ENCODE measurements at places on chromosomes 12 and 14. TPM values are rescaled to one million over a fixed set of nuclear protein-coding genes. Genes with fewer than 3 reads are reported as not detected.

Gene DBX2
- not detected for total RNA-seq

Gene EPYC
- total RNA-seq: not detected

Gene POTEG
- total RNA-seq: not detected

Gene DEGS2
- total RNA-seq: 19.9 TPM

Gene SOCS4
- total RNA-seq: 10.6 TPM

Gene PPM1H
- total RNA-seq: 0.49 TPM

DNA sequence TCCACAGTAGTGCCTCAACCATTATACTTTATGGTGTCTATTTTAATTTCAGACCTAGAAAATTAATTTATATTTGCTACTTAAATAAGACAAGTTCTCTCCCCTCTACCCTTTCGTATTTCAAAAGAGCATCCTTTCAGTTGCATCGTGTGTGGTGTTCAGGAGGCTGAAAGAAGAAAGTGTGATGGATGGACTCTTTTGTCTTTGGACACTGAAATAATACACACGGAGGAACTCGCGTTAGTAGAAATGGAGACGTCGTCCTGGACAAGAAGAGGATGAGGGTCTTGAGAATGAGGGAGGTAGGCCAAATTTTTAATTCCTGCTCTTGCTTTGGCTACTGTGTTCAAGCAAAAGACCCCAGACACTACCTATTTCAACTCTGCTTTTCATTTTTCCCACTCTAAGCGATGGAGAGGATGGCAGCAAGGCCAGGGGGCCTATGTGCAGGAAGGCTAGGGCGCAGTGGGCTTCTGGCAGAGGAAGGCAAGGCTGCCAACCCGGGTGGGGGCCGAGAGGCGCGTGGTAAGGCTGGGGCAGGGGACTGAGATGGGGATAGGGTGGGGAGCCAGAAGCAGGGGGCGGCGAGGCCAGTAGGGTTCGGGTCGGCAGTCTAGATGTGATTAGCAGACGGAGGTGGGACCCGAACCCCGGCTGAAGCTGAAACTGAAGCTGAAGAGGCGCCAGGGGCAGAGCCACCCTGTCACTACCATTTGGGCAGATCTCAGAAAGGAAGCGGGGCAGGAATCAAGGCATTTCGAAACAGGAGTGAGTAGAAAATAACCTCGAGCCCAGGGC lies 722 bp downstream of the TMED8 start:
- DNase-seq: no peak

DNA sequence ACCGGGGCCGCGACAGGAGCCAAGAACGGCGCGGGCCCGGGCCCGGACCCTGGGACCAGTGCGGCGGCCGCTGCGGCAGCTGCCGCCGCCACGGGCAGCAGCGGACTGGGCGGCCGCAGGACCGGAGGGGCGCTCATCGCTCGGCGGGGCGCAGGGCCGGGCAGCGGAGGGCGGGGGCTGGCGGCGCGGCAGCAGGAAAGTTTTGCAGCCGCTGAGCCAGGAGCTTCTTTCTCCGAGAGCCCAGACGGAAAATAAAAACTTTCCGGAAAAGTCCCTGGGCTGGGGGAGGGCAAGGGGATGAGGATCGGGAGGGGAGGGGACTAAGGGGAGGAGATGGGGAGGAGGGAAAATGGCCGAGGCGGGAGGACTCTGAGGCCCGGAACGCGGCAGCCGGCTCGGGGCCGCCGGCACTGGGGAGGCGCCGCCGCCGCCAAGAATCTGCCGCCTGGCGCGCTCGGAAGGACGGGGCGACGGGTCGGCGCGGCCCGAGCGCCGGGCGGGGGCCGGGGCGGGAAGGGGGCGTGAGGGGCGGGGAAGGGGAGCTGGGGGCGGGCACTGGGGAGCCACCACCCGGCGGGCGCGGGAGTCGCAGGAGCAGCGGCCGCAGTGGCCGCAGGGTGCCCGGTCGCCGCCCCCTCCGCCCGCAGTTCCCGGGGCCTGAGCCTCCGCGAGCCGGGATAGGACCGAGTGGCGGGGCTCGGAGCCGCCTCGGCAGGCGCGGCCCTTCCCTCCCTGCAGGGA lies at the start of gene PRKD1:
Gene PRKD1, minus strand, starts transcription at position 472 of the 741 bp plus-strand sequence.
- no peak for DNase-seq

DNA sequence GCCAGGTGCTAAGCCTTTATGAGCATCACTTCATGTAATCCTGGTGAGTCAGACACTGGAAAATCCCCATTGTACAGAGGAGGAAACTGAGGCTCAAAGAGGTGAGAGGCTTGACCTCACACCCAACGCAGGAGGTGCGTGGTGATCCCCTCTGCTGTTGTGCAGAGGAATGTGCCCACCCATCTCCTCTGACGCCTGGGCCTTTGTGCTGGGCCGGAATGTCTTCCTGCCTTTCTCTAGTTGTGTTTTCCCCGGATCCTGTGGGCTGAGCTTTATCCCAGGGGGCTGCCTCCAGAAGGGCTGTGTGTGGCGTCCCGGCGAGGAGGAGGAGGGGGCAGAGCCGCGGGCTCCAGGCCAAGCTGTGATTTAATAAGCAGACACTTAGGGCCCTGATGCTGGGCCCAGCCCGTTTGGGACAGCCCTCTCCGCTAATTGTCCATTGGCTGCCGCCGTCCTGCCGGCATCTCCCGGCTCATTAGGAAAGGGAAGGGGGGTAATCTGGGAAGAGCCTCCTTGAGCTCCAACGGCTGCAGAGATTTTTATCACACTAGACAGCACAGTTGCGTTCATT lies 653.6 kb downstream of the MED13L start:
- DNase-seq: no peak

- no peak for DNase-seq
Measured at GRCh38 chr12:7171854-7172253, 17.6 kb upstream of the PEX5 start.

GRCh38 chr12:102349079-102349478 lies 131.3 kb downstream of the IGF1 start:
- DNase-seq: no peak

GRCh38 chr12:6953442-6954315 lies 2.5 kb downstream of the PTPN6 start:
- no peak for DNase-seq

GRCh38 chr12:129328235-129328634 lies 475.0 kb downstream of the GLT1D1 start:
- DNase-seq: no peak

DNA sequence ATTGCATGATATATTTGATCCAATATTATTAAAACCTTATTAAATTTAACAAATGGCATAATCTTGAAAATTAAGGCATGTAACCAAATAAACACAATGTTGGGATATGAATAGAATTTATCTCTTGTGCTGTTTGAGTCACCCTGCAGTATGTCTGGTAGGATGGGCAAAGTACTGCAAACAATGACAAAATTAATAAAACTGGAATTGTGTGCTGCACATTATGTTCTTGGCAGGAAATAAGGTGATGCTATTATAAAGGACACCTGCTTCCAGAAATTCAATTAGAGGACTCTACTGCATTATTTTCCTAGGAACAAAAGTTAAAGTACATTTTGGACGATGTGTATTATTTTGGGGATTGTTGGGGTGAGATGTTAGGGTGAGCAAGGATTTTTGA lies 132.7 kb downstream of the PPFIA2 start:
- DNase-seq: no peak

DNA sequence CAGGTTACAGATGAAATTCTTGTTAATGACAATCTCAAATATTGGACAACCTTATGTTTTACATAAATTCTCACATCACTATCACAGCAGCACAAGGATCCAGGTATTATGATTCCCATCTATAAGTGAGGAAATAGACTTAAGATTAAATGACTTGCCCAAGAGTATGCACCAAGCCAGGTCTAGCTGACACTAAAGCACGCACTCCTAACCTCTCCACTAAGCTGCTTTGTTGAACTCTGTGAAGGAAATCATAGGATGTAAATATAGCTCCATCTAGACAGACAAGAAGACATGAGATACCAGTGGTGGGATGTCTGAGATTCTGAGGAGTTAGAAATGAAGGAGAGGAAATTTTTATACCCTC lies 87.9 kb downstream of the PHLDA1 start:
- DNase-seq: no peak

- no peak for DNase-seq
Measured at GRCh38 chr12:69052613-69053408, 119.8 kb upstream of the CPM start.

DNA sequence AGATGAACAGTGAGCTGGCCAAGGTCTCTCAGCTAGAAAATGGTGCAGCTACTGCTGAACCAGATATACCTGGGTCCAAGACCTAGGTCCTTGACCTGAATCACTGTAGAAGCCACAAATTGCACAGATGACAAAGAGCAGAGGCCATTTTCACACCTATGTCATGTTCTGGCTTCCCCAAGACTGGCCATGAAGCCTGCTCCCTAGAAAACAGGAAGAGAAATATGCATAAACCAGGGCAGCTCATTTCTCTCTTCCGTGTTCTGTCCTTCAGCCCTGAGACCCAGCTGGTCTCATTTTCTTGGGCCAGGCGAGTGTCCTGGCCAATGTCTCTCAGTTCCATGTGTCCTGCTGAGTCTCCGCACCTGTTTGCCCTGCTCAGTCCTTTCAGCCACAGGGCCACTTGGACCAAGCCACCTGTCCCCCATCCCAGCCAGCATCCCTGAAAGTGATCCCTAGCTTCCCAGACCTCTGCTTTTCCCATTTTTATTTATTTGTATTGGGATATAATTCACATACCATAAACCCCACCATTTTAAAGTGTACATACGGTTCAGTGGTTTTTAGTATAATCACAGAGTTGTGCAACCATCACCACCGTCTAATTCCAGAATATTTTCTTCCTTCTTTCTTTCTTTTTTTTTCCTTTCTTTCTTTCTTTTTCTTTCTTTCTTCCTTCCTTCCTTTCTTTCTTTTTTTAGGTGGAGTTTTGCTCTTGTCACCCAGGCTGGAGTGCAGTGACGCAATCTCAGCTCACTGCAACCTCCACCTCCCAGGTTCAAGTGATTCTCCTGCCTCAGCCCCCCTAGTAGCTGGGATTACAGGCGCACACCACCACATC lies 27.0 kb downstream of the P2RX7 start:
- no peak for DNase-seq

DNA sequence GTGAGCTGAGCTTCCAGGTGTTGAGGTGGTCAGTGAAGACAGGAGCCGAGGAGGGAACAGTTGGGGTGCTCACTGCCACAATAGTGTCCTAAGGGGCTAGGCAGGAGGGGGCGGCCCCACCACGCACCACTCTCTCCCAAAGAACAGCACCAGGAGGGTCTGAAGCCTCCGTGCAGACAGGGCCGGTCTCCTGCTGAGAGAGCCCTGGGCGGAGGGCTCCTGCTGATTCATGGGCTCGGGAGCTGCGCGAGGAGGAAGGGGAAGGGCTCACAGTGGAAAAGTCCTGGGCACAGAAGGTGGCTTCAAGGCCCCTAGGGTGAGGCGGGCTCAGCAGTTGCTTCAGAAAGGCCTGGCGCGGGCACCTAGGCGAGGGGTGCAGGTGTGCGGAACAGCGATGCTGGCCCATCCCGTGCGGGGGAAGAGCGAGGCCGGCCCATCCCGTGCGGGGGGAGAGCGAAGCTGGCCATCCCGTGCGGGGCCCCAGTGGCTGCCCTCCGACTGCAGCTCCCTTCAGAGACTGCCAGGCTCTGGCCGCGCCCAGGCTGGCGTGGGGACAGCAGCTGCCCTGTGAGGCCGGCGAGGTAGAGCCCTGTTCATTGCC lies 176.7 kb downstream of the ADGRD1 start:
- peak; percentile 72 for DNase-seq

DNA sequence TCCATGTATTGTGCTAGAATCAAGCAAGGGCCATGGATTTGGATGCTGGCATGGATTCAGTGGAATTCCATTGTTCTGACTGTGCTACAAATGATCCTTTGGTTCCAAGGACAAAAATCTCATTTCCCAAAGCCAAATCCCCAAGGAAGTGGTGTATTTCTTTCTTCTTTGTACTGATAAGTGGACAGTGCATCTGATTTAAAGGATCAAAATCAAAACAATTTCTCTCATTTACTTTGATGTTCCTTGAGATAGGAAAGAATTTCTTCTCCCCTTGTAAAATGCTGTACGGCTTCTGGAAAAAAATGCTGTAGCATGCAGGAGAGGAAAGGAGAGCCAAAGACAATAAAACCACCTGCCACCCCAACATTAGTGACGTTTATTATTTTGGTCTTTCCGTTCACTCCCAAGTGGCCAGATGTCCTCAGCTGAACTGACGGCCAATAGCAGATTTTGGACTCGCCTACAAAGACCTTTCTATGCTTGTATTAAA lies 185.7 kb downstream of the PRKD1 start:
- no peak for DNase-seq

DNA sequence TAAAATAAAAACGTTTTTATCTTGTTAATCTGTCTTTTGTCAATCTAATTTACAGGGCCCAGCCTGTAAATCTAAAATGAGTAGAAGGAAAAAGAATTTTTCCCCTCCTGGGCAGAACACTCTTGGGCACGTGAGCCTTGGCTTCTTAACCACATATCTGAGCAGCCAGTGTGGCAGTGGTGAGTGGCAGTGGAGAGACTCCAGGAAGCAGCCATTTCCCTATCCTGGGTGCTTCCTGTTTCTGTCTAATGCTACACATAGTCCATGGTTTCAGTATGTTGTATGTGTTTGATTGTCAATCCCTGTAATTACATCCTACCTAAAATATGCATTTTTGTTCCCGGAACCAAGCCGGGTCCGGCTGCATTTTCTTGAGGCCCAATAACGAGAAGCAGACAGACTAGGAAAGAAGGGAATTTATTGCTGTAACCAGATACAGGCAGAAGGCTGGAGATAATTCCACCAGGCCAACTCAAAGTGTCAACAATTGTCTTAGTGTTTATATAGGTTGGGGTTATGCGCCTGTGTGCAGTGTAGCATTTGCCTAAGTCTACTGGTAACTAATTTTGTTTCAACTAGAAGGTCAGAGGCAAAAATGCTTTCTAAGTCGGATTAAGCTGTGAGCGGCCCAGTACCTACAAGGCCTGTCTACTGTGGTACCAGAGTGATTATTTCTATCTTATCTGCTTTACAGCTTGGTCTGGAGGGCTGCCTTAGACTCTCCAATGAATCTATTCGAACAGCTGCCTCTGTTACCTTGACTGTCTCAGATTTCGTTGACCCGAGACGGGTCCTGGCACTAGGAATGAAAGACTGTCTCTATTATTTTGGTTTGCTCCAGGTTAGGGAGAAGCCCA lies 82.4 kb upstream of the RESF1 start:
- no peak for DNase-seq

DNA sequence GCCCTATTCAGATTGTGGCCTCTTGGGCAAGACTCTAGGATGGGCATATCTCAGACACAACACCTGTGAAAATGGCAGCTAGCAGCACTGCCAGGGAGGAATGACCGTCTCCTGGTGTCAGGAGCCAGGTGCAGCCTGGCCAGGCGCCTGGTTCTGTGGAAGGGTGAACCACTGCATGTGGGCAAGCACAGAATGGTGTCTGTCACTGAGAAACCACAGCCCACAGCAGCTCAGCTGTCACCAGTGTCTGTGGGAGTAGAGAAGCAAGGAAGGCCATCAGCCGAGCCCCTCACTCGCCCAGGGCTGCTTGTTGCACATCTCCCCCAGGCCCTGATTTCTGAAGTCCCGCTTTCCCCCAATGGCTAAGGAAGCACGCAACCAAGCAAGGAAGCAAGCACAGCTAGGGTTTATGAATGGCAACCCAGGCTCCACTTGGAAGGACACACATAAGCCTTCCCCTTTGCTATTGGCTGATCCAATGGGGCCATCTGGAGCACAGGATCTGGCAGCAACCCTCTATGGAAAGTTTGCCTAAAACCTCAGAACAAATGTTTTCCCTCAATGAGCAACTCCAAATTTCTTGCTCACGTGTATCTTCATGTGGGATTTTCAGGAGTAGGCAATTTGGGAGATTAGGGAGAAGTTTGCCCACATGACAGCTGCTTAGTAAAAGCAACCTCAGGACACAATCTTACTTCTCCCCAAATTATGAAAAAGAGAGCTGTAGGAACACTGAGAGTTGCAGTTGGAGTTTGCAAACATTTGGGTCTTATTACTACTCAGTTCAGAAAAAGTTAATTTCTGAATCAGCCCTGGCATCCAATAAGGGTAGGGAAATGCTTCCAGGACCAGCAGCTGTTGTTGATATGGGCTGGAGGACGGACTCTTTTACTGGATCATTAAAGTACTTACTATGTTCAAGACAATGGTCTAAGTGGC lies 44.7 kb downstream of the GPHB5 start:
- DNase-seq: no peak

Measured in vagina (tissue), 2 donors.